NCI-H187 treated with DMSO at 0.1 percent for 48 hours (cell line): ENCODE measurements at places on chromosomes 4 and X.

DNA sequence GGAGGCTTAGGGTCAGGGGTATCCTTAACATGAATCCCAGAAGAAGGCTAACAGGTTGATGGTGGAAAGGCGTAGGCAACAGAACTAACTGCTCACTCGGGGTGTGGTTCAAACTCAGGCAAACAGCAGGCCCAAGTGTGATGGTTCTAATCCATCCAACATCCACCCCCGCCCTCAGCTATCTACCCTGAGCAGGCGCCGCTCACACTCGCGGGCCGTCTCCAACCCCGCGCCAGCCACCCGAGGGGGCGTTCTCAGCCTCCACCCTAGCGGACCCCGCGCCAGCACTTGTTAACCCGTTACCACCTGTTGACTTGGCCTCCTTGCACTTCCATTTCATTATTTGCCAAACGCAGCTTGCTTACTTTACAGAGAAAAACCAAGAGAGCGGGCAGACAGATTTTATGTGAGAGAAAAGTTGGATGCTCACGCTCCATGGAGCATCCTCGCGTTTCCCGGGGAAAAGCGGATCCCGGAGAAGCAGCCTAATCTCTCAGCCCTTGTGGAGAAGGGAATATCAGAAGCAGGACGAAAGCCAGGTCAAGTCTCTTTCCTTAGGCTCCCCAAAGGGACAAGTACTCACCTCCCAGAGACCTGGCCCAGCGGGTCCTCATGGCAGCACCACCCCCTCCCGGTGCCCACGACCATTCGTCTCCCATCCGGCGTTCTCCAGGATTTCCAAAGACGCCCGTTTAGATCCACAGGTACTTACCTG, 773 bp downstream of the SNCA start:
- DNase-seq: no peak

DNA sequence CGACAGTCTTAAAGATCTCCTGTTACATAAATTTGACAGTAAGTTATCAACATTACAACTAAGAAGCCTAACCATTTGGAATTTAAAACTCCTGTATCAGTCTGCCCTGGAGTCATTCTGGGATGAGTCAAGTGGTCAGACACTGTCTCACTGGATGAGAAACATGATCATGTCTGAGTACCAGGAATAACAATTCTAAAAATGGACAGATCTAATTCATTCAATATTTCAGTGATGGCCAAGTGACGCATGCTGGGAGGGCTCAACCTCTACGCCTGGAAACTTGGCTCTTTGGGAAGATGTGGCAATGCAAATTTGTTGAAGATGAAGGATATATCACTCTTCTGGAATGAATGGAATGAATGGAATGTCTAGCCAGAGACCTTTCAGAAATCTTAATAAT, 1427.2 kb downstream of the STIM2 start:
- DNase-seq: no peak

GRCh38 chr4:113069212-113069892, 19.9 kb downstream of the ANK2 start:
- DNase-seq: no peak

- peak; percentile 5 for DNase-seq
These were observed 133.4 kb downstream of the ATG4A start for GRCh38 chrX:108224727-108225621.

DNA sequence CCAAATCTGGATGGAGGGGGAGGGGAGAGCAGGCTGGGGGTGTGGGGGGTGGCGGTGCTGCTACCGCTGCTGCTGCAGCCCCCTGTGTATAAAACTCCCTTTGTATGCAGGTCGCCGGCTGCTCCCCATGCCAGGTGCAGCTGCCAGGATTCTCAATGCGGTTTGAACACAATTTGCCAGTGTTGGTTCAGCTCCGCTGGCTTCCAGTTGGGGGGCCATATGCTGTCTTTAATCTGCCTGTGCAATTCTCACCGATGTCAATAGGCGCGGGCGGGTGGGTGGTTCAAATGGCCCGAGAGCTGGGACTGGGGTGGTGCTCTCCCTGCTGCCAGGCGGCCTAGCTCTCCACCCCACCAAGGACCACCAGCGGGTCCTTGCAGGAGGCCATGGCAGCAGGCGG, 257.6 kb downstream of the BCOR start:
- no peak for DNase-seq

DNA sequence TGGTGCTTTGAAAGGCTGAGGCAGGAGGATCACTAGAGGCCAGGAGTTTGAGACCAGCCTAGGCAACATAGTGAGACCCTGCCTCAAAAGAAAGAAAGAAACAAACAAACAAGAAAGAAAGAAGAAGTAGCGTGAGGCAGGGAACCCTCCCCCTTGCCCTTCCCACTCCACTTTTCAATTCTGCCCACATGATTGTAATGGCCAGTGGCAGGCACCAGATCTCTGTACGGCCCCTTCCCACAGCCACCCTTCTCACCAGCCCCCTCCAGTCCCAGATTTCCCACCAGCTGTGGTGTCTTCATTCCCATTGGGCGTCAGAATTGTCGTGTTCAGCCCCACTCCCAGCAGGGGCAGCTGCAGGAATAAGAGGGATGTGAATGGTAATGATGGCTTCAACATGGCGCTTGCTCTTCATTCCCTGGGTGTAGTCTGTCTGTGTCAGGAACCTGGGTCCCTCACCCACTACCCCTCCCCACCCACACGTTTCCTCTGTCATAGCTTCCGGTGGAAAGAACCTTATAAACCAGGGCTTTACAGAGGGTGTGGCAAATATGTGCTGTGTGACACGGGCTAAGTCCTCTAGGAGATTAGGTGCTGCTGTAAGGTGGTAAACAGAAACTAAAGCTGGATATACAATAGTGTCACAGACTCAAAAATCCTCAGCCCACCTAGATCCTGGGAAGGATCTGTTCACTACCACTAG, at the start of gene IL2RG:
IL2RG (minus strand) TSS at position 437 of the 703 bp plus-strand sequence; CDS start at position 399, 38 bp downstream.
- DNase-seq: no peak

DNA sequence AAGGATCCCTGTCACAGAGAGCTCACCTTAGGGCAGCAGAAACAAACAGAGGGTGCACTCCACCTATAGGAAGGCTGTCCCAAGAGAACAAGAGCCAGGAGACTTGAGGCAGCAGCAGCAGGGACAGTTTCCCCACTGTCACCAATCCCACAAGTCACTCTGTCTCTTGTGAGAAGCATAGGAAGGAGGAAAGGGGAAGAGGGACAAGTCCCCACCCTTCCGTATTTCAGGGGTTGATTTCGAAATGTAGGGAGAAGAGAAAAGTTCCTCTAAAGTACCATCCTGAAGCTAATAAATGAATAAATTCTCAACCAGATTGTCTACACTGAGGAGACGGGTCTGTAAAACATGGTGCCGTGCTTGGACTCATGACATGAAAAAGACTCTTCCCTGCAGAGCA, 9.5 kb upstream of the TLR8 start:
- no peak for DNase-seq

GRCh38 chr4:37909332-37910090, 18.6 kb downstream of the TBC1D1 start:
- no peak for DNase-seq

GRCh38 chrX:16480049-16480448, 169.9 kb upstream of the S100G start:
- DNase-seq: no peak

GRCh38 chr4:15898902-15899301, 39.6 kb downstream of the FGFBP1 start:
- no peak for DNase-seq

- DNase-seq: no peak
These were observed 29.3 kb upstream of the CBR4 start for GRCh38 chr4:169039251-169039954.

GRCh38 chr4:147689067-147689466, 5.1 kb upstream of the PRMT9 start:
- DNase-seq: no peak

DNA sequence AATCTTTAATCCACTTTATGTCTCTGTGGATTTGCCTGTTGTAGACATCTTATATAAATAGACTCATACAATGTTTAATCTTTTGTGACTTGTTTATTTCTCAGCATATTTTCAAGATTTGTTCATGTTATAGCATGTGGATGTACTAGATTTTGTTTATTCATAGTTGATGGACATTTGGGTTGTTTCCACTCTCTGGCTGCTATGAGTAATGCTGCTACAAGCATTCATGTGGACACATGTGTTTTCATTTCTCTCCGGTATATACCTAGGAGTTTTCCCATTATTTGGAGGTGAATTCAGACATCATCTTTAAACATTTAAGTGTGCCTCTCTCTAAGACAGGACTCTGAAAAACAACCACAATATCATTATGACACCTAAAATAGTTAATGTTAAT, 2.3 kb downstream of the IKBKG start:
- no peak for DNase-seq

DNA sequence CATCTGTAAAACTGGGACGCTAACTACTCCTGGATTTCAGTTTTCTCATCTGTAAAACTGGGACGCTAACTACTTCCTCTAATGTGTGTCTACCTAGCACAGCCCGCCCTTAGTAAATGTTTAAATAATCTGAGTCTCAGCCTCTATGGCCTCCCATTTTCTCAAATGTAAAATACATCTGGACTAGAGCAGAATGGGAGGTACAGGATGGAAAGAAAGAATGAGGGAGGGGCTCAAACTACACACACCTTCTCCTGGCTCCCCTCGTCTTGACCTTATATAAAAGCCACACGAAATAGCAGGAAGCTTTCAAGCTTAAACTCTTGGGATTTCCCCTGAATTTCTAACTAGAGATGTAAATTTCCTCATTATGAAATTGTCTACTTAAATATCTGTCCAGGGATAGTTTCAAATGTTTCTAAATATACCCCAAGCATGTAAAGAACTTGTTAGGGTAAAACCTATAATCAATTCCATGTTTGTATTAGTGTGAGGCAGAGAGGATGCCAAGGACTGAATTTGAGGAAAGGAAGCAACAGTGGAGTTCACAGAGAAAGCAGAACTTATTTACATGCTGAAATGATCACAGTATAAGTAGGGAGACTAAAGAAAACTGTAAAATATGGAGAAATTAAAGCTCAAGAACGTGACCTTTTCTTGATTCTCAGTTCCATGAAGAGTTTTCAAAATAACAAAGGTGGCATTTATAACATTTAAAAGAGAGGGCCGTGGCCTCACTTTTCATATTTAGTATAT, 220.0 kb downstream of the NWD2 start:
- DNase-seq: no peak

GRCh38 chr4:16783119-16783518, 115.3 kb downstream of the LDB2 start:
- DNase-seq: no peak

- DNase-seq: no peak
These were observed 25.6 kb downstream of the NR0B1 start for GRCh38 chrX:30283456-30284200.
